ENCODE measurements at places on chromosomes 2 and 18.

DNA sequence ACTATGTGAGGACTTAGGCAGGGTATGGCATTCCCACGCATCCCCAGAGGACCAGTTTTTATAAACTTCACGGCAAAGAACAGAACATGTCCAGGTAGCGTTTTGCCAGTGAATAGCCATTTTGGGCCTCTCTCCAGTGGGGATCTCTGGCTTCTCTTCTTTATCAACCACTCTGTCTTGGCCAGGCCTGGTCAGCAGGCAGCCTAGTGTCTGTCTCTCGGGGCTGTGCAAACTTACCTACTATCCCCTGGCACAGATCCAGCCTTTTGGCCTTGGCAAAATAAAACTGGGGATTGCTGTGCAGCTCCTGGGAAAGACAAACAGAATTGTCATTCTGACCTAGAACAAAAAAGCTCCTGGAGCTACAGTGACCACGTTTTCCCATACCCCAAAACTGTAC is 14.5 kb downstream of the CAPN14 start:
- no peak for DNase-seq

- no peak for DNase-seq
Measured at GRCh38 chr18:46809145-46809544, 52.3 kb upstream of the ST8SIA5 start.

GRCh38 chr2:223723954-223724411 is 113.4 kb downstream of the AP1S3 start:
- no peak for DNase-seq

DNA sequence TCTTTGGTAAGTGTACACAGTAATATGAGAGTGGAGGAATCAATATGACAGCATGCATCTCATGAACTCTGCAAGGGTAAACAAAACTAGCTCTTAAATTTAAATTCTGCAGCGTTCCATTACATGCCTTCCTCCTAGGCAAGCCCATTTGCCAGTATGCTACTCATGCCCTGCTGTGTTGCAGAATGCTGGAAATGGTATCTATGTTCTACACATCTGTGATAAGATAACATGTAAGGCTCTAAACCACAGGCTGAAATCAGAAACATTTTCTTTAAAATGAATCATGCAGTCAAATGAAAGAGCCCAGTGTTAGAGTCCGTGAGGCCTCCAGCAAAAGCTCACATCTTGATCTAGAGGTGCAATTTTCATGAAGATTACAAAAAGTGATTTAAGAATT is 112.8 kb upstream of the FN1 start:
- DNase-seq = no peak

DNA sequence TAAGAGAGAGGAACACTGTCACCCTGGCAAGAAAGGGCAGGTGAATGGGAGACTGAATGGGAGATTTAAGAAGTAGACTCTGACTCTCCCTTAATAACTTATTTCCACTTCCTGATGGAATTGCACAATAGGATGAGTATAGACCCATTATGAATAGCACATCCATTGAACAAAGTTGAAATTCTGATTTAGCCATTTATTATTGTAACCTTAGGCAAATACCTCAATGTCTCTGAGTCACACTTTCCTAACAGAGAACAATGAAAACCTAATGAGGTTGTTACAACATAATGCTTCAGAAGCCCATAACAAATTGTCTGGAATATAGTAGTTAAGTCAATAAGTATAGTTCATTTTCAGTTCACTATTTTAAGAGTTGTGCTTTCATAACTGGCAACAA is 78.9 kb downstream of the NRXN1 start:
- DNase-seq = no peak

DNA sequence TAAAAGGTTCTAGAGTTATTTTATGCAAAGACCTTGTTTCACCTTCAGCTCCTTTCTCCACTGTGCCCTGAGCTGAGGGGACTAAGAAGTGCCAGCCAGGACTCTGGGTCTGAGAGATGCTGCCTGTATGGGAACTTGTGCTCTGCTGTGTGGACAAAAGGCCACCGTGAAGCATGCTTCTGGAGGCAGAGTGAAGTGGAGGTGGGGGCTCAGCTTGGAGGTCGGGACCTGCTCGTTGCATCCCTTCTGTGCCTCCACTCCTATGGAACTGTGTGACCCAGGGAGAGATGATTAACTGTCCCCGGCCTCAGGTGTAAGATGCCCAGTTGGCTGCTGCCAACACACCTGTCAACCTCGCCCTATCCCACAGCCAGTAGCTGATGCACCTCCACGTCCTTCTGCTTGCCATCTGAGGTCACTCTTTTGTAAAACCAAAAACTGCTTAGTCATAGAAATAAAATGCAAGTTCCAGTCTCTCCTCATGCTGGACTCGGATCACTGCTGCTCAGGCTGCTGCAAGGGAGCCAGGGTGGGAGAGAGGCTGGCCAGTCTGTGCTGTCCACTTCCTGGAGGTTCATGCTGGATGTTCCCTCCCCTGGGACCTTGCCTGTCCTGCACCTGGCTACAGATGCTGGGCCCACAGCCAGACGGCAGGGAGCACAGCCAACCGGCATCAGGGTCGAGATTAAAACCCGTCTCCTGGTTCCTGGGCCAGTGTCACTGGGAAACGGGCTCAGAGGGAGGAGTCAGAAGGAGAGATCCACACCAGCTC is 113.2 kb downstream of the ACKR3 start:
- DNase-seq = no peak

- DNase-seq = no peak
Measured at GRCh38 chr2:17482651-17483050, 35.6 kb downstream of the RAD51AP2 start.

DNA sequence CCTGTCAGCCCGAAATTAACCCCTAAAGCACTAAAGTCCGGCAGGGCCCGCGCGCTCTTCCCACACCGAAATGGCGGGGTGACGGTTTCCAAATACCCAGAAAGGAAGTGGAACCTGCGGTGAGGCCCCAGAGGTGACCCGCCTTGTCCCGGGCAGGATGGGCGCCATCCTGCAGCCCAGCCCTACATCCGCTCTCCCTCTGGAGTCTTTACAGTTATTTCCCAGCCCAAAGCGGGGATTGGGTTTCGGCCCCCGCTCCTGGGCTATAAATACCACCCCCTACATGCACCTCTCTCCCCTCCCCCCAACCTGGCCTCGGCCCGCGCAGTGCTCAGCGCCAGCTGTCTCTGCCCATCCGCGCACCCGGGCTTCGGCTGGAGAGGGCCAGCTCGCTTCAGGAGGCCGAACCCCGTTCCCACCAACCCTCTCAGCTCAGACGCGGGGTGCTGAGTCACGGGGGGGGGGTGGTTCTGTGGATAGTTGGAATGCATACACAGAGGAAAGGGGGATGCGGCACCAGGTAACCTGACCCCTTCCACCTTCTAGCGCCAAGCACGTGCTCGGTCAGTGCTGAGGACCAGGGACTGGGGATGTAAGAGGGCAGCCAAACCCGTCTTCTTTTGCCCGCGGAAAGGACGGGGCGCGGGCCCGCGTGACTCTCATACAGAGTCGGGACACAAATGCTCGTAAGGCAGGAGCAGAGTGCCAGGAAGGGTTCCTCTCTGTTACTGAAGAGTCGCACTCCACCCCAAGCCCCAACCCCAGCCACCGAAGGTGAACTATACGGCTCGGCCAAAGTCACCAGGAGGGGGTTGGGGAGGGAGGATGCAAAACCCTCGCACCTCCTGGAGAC is at the start of gene TUBA4B:
Gene TUBA4B, plus strand, starts transcription at position 344 of the 853 bp plus-strand sequence. Its CDS starts 165 bp downstream, at position 509.
- no peak for DNase-seq

GRCh38 chr18:47522359-47522758 is 270.9 kb upstream of the SKOR2 start:
- DNase-seq = no peak

DNA sequence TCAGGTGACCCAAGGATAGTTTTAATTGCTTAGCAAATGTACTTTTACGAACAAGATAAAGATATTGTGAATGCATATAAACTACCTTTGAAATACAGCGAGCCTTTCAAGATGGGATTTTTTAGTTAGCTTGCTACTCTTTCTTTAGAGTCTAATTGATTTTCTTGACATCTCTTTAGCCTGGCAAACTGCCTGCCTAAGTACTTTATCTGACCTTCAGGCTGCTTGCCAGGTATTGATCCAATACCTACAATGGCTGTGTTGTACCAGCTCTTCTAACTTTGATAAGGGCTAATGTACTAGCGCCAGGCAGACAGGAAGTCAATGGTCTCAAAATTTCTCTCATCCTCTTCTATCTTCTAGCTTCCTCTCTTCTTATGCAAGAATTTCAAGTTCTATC is 414.4 kb upstream of the ACVR2A start:
- no peak for DNase-seq

Data from stimulated activated CD4-positive, alpha-beta T cell treated with anti-CD3 and anti-CD28 coated beads, Interleukin-1b, Interleukin-23, amount 100 ng/mL, for 1 hour (primary cell).